ENCODE measurements at places on chromosomes 16 and 17.

- no peak for DNase-seq
These were observed 1.0 kb downstream of the ORAI3 start for GRCh38 chr16:30949650-30950515.

- no peak for DNase-seq
These were observed 144.0 kb downstream of the SOX9 start for GRCh38 chr17:72264682-72265405.

DNA sequence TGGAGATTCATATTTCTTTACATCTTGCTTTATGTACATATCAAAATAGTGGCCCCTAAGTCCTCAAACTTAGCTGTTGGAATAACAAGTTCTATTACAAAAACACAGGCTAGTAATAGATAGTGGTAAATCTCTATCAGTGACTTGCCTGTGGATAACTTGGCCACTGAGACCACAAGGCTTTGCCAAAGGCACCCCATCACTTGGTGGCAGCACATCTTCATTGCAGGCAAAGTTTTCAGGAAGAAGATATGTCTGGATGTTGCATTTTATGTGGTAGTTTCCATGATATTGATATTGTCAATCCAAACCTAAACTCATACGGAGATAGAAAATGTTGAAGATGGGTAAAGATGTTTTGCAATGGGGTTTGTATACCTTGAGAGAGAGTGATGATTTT lies 58.5 kb downstream of the KNOP1 start:
- DNase-seq = no peak

DNA sequence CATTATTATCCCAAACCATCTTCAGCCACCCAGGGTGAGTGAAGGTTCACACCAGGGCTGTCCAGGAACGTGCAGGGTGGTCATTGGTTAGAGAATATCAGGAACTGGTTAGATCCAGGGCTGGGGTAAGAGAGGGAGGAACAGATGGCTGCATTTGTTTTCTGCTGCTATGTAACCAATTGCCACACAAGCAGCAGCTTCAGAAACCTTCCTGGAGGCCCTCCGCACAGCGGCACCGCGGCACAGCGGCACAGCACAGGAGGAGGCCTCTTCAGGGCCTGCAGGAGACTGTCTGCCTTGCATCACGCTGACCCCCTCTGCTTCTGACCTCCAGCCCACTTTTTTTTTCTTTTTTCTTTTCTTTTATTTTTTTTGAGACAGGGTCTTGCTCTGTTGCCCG lies 86.1 kb downstream of the KCNJ12 start:
- no peak for DNase-seq

- no peak for DNase-seq
These were observed 49.7 kb downstream of the ZFPM1 start for GRCh38 chr16:88502776-88503280.

DNA sequence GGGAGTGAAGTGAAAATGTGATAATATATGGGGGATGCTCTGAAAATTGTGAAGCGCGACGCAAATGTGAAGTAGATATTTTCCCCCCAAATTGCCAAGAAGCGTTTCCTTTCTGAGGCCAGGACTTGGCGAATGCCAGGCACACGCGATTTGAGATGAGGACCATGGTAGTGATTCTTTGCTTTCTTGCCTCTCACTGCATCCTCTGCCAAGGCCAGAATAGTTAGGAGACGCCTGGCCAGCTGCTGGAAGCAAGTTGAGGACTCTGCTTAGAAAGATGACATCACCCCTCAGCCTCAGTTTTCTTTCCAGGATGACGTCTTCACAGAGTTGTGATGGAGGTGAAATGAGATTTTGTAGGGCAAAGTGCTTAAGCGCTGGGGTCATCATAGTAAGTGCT lies 25.9 kb downstream of the PIPOX start:
- DNase-seq = no peak

- DNase-seq = no peak
These were observed 30.7 kb downstream of the YPEL2 start for GRCh38 chr17:59361916-59362810.

GRCh38 chr16:19113577-19114358 lies at the start of gene ITPRIPL2:
TSS of gene ITPRIPL2 (plus strand) at chr16:19113964. CDS start at chr16:19114462, 498 bp downstream.
- no peak for DNase-seq

- DNase-seq = no peak
These were observed 7.9 kb upstream of the GSDMA start for GRCh38 chr17:39954876-39955275.

- no peak for DNase-seq
These were observed 66.4 kb downstream of the PRKCB start for GRCh38 chr16:23902034-23902747.

DNA sequence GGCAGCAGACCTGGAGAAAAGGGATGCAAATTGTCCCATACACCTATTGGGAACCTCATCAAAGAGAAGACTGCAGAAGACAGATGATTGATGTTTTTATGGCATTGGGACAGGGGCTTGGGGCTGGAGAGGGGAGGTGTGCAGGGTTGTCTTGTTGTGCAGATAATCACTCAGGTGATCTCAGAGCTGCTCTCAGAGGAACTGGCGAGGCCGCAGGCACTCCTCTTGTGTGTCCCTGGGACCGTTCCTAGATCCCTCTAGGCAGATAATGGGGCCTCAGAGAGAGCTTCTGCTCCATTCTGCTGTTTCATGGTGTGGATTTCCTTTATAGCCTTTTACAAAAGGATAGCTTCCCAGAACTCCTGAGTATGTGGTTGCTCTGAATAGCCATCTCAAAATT lies 1.6 kb downstream of the RNF213 start:
- no peak for DNase-seq

DNA sequence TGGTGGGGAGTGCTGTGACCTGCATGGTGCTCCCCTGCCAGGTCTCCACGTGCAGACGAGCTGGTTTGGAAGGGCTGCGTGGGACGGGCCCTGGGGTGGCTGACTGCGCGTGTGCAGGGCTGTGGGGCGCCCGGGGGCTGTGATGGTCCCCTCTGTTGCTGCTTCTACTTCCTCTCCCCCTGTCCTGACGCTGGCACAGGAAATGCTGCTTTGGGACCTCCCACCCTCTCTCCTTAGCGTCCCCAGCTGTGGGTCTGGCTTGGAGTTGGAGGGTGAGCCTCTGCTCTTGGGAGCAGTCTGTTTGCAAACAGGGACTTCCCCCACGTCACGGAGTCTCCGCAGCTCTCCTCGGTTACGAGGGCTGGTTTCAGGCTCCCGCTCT lies 35.2 kb downstream of the TSC2 start:
- DNase-seq = no peak

DNA sequence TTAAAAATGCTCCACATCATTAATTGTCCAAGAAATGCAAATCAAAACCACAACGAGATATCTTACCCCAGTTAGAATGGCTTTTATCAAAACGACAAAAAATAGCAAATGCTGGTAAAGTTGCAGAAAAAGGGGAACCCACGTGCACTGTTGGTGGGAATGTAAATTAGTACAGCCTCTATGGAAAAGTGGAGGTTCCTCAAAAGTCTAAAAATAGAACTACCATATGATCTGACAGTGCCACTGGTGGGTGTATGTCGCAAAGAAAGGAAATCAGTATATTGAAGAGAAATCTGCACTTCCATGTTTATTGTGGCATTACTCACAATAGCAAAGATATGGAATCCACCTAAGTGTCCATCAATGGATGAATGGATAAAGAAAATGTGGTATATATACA lies 38.2 kb upstream of the ZFHX3 start:
- no peak for DNase-seq

- no peak for DNase-seq
These were observed 102.8 kb upstream of the CCL1 start for GRCh38 chr17:34465789-34466188.

GRCh38 chr17:51250314-51250840 lies 9.5 kb downstream of the MBTD1 start:
- DNase-seq = no peak

DNA sequence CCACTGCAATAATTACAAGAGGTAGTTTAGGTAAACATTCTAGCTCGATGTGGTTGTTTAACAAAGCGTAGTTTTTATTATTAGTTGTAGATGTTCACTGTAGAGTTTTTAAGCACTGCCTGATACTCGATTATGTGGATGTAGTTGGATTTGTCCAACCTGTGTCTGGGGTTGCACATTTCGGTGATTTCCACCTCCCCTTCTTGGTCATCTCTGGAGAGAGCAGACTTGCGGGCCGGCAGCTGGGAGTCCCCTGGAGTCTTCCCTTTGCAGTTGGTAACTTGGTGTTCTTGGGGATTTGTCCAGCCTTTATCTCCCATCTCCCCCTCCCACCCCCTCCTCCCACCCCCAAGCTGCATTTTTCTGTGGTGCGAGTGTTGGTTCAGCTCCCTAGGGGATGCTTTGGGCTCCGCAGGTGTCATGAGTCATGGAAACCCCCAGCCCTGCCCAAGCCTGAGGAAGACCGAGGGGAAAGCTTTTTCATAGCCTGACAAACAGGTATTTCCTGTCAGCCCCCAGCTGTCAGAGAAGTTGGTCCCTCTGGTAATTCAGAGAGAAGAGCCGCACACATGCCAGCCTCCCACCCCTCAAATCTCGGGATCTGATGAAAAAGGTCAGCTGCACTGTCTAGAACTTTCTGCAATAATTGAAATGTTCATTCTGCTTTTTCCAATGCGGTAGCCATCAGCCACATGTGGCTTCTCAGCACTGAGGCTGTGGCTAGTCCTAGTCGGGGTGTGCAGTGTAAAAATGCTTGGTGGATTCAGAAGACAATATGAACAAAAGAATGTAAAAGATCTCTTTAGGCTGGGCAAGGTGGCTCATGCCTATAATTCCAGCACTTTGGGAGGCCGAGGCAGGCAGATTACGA lies 50.3 kb downstream of the KSR1 start:
- DNase-seq = no peak

DNA sequence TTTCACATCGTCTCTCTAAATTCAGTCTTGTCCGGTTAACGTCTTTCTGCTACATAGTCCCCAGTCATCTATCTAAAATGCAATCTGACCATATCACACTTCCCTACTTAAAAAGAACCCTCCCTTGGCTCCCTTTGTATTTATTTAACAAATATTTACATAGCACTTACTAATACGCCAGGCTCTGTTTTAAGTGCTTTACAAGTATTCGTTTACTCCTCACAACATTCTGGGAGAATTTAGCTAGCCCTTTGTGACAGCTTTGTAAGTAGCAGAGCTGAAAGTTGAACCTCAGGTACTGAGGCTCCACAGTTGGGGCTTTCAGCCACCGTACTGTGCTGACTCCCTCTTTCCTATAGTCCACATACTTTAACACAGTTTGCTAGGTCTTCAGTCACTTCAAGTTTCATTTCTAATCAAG lies 9.2 kb downstream of the PAFAH1B1 start:
- DNase-seq = no peak

DNA sequence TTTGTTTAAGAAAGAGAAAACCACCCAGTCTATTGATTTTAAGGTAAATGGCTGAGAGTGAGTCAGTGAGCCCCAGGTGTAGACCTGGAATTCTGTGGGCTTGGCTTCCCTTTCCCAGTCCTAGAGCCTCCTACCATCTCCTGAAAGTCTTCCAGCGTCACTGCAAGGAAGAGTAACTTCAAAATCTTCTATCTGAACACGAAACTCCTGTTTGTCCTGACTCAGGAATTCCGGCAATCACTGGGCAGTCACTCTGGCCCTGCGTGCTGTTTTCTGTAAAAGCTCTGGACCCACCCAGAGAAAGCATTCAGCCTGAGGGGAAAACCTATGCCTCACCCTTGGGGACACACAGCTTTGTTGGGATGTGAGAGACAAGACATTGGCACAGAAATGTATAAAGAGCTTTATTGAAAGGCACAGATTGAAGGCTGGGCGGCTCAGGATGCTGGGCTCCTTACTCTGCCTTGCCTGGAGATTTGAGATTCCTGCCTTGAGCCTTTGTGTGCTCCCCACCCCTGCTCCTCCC lies 15.9 kb downstream of the MINK1 start:
- no peak for DNase-seq

DNA sequence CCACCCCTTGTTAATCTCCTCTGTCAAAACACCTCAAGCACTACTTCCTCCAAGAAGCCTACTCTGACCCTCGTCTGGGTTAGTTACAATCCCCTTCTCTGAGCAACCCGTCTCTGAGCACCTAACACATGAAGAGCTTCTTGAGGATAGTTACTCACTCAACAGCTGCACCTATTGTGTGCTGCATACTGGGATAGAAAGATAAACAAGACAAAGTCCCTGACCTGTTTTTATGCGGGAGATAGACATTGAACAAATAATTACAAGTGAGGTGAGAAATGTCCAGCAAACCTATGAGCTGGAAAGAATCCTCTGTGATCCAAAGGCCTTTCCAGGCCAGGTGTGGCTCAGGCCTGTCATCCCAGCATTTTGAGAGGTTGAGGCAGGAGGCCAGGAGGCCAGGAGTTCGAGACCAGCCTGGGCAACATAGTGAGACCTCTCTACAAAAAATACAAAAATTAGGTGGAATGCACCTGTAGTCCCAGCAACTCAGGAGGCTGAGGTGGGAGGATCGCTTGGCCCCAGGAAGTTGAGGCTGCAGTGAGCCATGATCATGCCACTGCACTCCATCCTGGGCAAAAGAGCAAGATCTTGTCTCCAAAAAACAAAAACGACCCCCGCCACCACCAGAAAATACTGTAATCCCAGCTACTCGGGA lies 5.5 kb upstream of the ZNF771 start:
- no peak for DNase-seq

GRCh38 chr17:49866019-49866380 lies 18.1 kb upstream of the TAC4 start:
- DNase-seq = no peak

DNA sequence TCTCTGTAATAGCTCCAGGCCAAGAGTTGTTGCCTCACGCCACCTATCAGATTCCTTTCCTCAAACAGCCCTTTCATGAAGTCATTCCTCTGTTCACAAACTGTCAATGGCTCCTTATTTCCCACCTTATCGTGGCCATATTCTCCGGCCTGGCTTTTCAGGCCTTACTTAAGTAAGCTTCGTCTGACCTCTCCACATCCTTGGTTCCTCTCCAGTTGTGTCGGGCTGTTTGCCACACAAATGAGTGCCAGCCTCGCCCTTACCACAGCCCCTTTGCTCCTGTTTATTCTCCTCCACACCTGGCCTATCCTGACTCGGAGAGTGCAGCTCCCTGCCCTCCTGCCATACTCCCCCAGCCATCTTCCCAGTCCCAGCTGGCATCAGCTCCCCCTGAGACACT lies 2.0 kb downstream of the TP53I13 start:
- no peak for DNase-seq

DNA sequence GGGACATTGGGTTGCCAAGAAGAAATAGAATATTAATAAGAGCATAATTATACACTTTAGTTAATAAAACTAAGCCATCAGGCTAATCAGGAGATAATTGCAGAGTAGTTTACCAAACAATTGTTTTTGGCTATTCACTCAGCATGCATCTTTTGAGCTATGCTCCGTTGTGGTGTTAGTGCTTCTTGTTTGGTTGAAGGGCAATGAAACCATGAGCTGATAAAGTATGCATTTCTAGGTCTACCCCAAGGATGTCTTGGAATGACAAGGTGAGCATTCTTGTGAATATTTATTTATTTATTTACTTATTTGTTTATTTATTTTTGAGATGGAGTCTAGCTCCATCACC lies 6.4 kb downstream of the HLF start:
- DNase-seq = no peak

GRCh38 chr17:17876959-17877528 lies 40.3 kb upstream of the SREBF1 start:
- DNase-seq = no peak

GRCh38 chr17:73336408-73337329 lies 24.9 kb upstream of the CDC42EP4 start:
- DNase-seq = no peak

- no peak for DNase-seq
These were observed 236.6 kb downstream of the SNX29 start for GRCh38 chr16:12213180-12213579.

- no peak for DNase-seq
These were observed 5.4 kb downstream of the CMIP start for GRCh38 chr16:81449899-81450608.

GRCh38 chr16:79062821-79063220 lies 537.7 kb downstream of the MAF start:
- peak; percentile 60 for DNase-seq

All from NCI-H1105 treated with DMSO at 0.1 percent for 48 hours (cell line).